Mesothelial cell of epicardium (in vitro differentiated cells): ENCODE measurements at places on chromosomes 4 and X.
A peak's percentile ranks its signal among the peaks of the same experiment; 100 is the strongest.

DNA sequence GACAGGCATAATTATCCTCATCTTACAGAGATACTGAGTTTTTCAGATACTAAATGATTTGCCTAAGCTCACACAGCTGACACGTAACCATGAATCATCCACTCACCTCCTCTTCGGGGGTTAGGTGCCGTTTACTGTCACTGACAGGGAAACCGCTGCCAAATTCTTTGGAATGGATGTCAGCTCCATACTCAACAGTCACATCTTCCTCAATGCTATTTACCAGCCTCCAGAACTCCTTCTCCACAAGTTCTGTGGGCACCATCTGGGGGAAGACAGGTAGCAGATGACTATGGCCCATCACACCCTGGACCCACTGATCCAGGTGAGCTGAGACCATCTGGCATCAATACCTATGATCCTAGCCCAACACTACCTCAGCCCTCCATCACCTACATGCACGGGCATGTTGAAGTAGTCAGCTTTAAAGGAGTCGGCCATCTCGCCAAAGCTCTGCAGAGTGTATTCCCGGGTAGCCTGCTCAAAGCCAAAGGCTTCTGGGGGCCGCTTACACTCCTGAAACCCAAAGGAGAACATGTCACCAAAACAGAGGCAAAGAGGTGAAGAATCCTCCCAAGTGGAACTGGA lies 13.5 kb downstream of the KDM5C start:
- no peak for DNase-seq

GRCh38 chrX:104137496-104137895 lies 19.3 kb downstream of the SLC25A53 start:
- DNase-seq = no peak

- no peak for DNase-seq
Measured at GRCh38 chr4:107743532-107743931, 23.5 kb upstream of the PAPSS1 start.

DNA sequence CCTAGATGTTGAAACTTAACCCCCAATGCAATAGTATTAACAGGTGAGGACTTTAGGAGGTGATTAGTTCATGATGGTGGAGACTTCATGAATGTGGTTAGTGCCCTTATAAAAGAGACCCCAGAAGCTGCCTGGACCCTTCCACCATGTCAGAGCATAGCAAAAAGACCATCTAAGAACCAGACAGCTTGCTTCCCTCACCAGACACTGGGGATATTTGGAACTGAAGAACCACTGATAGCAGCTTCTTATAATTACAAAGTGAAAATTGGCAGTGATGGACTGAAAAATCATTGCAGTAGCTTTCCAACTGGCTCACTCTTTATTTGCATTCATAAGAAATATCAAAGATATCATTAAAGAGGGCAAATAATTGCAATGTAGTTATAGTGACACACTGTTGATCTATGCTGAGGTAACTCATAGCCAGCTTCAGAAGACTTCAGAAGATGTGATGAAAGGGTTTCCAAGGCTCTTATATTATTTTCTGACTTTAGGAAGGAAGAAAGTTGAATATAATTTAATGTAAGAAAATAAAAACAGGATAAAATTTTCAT lies 5.8 kb downstream of the RASSF6 start:
- DNase-seq = no peak

DNA sequence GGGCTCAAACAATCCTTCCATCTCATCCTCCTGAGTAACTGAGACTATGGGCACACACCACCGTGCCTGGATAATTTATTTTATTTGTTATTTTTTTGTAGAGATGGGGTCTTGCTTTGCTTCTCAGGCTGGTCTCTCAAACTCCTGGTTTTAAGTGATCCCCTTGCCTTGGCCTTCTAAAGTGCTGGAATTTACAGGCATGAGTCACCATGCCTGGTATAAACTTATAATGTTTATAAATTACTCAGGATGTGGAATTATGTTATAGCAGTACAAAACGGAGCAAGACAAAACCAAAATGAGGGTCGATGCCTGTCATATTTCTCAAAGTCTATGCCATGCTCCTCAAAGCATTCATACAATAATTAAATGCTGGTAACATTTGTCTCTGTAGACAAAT lies 29.8 kb upstream of the TEX13C start:
- DNase-seq = no peak

DNA sequence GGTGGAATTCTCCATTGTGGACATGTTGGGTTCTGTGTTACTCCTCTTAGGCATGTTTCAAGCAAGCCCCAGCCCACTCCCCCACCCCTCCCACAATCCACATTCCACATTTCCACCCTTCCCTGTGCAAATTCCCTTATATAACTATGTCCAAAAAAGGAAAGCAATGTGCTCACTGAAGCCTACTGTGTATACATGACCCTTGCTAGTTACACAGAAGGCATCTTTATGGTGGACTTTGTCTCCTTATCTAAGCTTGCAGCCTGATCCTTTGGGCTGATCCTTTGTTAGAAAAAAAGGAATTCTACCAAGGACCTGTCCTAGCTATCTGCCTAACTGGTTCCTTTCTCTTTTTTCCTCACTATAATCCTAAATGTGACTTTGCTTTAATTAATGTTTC lies 796.8 kb downstream of the NLGN4X start:
- no peak for DNase-seq

DNA sequence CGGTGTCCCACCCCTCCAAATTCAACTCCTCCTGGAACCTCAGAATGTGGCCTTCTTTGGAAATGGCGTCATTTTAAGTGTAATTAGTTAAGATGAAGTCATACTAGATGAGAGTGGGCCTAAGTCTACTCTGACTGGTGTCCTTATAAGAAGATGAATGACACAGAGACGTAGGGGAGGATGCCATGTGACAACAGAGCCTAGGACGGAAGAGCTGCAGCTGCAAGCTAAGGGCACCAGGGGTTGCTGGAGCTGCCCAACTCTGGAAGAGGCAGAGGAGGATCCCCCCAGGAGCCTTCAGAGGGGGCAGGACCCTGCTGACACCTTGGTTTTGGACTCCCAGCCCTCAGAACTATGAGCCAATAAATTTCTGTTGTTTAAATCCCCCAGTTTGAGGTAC lies 115.1 kb downstream of the STK32B start:
- DNase-seq = no peak

DNA sequence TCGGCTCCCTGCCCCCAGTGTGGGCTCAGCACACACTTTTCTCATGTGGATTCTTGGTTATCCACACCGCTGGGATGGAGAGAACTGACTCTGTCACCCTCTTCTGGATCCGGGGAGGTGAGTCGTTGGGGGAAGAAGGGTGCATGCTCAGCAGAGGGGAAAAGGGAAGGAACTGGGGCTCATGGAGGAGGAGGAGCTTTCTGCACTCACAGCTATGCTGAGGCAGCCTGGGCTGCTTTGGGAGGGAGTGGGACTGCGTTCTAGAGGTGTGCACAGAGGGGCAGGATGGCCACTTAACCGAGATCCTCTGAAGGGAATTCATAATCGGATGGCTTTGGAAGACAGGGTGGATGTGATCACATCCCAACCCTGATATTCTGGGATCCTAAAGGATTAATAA lies 51.6 kb downstream of the RTL5 start:
- DNase-seq = no peak

- no peak for DNase-seq
Measured at GRCh38 chrX:57451426-57452020, 140.3 kb upstream of the ZXDB start.

DNA sequence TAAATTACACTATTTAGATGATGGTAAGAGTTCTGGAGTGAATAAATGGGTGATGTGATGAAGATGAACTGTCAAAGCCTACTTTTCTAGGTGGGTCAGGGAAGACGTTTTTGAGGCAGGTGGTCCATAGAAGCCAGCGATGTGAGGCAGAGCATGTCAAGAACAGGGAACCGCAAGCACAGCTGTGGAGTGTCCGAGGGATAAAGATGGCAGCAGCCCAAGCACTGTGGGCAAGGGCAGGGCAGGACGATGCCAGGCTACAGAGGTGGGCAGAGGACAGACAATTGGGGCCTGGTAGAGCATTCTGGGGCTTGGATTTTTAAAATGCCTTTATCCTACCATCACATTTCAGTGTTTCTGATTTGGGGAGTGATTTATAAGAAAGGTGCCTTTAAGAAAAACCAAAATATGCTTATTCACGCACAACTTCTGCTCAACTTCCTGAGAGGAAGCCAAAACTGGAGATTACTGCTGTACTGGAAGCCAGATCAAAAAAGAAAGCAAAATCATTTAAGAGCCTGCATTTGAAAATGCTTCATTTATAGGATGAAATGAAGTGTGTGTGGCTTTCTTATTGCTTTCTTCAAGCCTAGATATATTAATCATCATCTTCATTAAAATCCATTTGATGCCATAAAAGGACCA lies 119.0 kb upstream of the WDR17 start:
- DNase-seq = no peak

DNA sequence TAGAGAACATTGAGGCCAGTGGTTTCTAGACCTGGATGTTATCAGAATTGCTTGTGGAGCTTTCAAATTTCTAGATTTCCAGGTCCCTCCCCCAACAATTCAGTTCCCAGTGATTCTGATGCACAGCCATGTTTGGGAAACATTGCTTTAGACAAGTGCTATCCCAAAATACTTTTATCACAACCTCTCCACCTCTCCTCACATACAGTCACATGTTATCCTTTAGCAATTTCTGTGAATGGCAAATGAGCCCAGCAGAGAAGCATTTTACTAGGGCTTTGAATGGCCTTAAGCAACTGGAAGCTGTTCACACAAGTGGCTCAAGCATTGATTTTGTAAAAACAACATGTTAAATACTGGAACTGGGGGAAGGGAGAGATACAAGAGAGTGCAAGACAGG lies 29.7 kb downstream of the DCX start:
- DNase-seq = no peak

GRCh38 chr4:33714971-33715370 lies 2529.3 kb downstream of the ARAP2 start:
- DNase-seq = no peak

DNA sequence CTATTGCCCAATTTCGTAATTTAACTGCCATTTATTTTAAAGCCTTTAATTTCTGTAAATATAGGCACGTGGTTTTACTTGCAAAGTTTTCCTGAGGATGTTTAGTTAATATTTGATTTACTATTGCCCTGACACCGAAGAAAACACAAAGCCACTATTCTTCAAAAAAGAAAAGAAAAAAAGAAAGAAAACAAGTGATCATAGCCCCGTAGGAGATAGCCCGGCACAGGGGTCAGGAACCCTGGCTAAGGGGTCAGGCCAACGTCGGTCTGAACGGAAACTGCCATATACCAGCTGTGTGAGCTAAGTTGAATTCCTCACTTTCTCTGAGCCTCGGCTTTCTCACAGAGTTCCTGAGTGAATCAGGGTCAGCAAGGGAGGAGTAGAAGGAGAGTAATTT lies 17.7 kb upstream of the LAMP2 start:
- no peak for DNase-seq

- no peak for DNase-seq
Measured at GRCh38 chr4:61507091-61507490, 307.0 kb downstream of the ADGRL3 start.

GRCh38 chr4:75702919-75703411 lies 21.4 kb upstream of the USO1 start:
- DNase-seq = no peak

DNA sequence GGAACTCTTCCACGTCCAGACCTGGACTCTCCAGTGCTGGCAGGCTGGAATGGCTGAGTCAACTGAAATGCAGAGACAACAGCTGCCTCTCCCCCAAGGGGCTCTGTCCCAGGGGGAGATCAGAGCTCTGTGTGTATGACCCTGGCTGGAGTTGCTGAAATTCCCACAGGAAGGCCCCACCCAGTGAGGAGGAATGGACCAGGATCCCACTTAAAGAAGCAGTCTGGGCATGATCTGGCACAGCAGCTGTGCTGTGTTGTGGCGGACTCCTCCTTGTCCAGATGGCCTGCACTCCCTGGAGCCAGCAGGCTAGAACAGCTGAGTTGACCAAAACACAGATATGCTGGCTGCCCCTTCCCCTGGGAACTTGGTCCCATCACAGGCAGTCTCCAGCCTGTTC lies 25.4 kb downstream of the C4orf17 start:
- no peak for DNase-seq

- no peak for DNase-seq
Measured at GRCh38 chr4:176611951-176612350, 180.8 kb downstream of the VEGFC start.

GRCh38 chr4:3287972-3288570 lies 4.8 kb upstream of the RGS12 start:
- peak; percentile 27 for DNase-seq

DNA sequence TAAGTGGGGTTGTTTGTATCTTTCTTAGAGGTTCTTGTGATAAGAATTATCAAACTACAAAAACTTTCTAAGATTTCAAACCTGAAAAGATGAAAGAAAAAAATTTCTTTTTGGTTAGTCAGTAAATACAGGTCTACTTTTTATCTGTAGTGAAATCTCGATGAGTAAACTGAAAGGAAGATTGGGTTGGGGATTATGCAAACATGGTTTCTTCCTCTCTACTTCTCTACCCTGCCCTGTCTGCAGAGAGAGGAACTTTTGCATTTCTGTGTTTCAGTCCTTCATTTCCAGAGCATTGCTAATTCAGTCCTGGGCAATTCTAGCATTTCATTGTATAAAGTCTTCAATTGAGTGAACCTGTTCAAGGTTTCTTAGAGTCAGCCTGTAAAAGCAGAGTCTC lies 51.6 kb upstream of the IL2 start:
- no peak for DNase-seq

- no peak for DNase-seq
Measured at GRCh38 chr4:148770848-148771247, 328.6 kb upstream of the NR3C2 start.

GRCh38 chr4:42513748-42514492 lies 116.6 kb downstream of the SHISA3 start:
- DNase-seq = no peak

GRCh38 chr4:829761-830600 lies 4.1 kb upstream of the CPLX1 start:
- DNase-seq = no peak

- no peak for DNase-seq
Measured at GRCh38 chr4:88054229-88054628, 46.8 kb downstream of the PKD2 start.

- DNase-seq = no peak
Measured at GRCh38 chr4:3703677-3704521, 62.3 kb upstream of the ADRA2C start.

DNA sequence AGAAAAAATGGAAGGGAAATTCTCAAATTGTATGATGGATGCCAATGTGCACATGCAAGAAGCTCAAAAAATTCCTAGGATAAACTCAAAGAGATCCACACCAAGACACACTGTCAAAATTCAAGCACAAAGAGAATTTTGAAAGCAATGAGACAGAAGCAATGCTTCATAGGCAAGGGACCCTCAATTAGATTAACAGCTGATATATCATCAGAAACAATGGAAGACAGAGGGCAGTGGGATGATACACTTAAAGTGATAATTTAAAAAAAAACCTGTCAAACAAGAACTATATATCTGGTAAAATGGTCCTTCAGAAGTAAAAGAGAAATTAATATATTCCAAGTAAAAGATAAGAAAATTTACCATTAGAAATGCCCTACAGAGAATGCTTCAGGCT lies 306.3 kb upstream of the PCDH7 start:
- no peak for DNase-seq

GRCh38 chr4:172480471-172480870 lies 667.3 kb downstream of the GALNTL6 start:
- no peak for DNase-seq
